ENCODE measurements at places on chromosomes 4 and X. TPM values are rescaled to one million over a fixed set of nuclear protein-coding genes. Genes with fewer than 3 reads are reported as not detected.

The JAKMIP1 gene
- not detected for total RNA-seq

The PNMA6A gene
- total RNA-seq, result 0.11 TPM

The TCEAL1 gene
- total RNA-seq, result 23.1 TPM

The TLR2 gene
- 0.73 TPM for total RNA-seq

The SSX1 gene
- total RNA-seq, result not detected

The PABPC4L gene
- total RNA-seq, result not detected

The PFKFB1 gene
- total RNA-seq, result 1.7 TPM

The CD38 gene
- total RNA-seq, result not detected

The ARHGEF6 gene
- not detected for total RNA-seq

The NPY5R gene
- total RNA-seq, result not detected

The CCSER1 gene
- not detected for total RNA-seq

The HPSE gene
- total RNA-seq, result not detected

The SLC26A1 gene
- 22.9 TPM for total RNA-seq

The ARHGAP24 gene
- 0.55 TPM for total RNA-seq

The KCNE5 gene
- 0.33 TPM for total RNA-seq

The AMTN gene
- 0.15 TPM for total RNA-seq

The ODAPH gene
- total RNA-seq, result not detected

The CSN1S1 gene
- not detected for total RNA-seq

The PPP4R3C gene
- not detected for total RNA-seq

The SLC25A4 gene
- 42.1 TPM for total RNA-seq

The TADA2B gene
- 8.6 TPM for total RNA-seq

The RTL9 gene
- 0.02 TPM for total RNA-seq

The UGT8 gene
- total RNA-seq, result not detected

The HS6ST2 gene
- not detected for total RNA-seq

The MAOA gene
- 14.7 TPM for total RNA-seq

The ELF2 gene
- total RNA-seq, result 35.4 TPM

The TMEM154 gene
- total RNA-seq, result not detected

The TMEM271 gene
- total RNA-seq, result not detected

The DGKK gene
- total RNA-seq, result 43.2 TPM

The MAGEA4 gene
- total RNA-seq, result not detected

The CFAP47 gene
- total RNA-seq, result not detected

The ZNF141 gene
- not detected for total RNA-seq

The MAGEB4 gene
- total RNA-seq, result not detected

The PPBP gene
- total RNA-seq, result not detected

The ERVMER34-1 gene
- 0.24 TPM for total RNA-seq

The MID1 gene
- total RNA-seq, result 1.2 TPM
